ENCODE measurements at places on chromosomes 4 and X.
A peak's percentile ranks its signal among the peaks of the same experiment; 100 is the strongest.

DNA sequence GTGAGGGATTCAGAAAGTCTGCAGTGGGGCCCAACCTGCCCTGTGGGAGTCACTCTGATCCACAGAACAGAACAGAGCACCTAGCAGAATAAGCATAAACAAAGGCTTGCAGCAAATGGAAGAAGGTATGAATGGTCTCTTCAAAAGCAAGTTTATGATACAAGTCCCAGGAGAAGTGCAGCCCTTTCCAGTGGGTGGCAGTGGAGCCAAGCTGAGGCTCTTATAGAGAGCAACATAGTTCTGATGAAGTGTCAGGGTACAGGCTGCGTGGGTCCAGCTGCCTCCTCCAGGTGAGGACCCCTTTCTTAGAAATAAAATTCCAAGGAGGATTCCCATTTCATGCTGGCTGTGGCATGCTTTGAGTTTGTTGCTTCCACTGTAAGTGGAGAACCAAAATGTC is 88.8 kb upstream of the PAK3 start:
- H3K27ac ChIP-seq, result no peak overlapping the region
- no peak overlapping the region for H3K4me3 ChIP-seq
- no peaks in the 10 kb centered on the region for H3K27me3 ChIP-seq
- no peaks in the 10 kb centered on the region for H3K36me3 ChIP-seq
- DNase-seq, result no peak

GRCh38 chr4:102500352-102500695 is 835 bp upstream of the NFKB1 start:
- no peak for DNase-seq
- peaks cover 63% of the 10 kb centered on the region for H3K4me1 ChIP-seq
- no peaks in the 10 kb centered on the region for H3K36me3 ChIP-seq
- H3K4me3 ChIP-seq, result peak overlapping the region; percentile 96

GRCh38 chr4:338759-339097 is 1.1 kb downstream of the ZNF141 start:
- no peak for DNase-seq
- H3K4me3 ChIP-seq, result peak overlapping the region; percentile 98
- H3K27me3 ChIP-seq, result no peaks in the 10 kb centered on the region
- peaks cover 36% of the 10 kb centered on the region for H3K4me1 ChIP-seq
- no peak overlapping the region for H3K27ac ChIP-seq

DNA sequence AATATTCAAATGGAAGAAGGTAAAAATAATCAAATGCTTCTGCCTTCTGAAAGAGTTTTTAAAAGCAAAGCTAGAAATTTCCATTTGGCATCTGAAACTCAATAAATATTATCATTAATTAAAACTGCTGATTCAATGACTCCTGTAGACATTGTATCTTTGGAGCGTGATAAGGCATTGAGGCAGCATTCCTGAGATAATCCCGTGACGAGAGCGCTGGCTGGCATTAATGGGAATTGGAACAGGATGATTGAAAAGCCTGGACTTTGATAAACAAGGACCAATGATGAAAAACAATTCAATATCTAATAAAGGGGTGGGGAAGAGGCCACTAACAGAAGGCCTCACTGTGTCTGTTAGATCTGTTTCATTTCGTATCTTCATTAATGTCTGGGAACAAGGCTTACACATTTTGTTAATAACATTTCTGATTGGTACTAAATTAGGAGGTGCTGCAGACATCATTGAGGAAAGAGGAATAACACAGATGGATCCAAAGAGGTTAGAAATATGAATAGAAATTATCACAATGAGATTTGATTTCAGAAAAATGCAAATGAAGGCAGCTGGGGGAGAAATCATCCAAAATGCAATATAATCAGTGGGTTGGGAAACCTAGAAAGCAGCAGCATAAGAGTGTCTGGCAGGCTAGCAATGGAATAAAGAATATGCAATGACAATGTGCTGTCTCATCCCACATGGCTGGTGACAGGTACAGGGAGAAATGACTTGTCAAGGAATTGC is 102.3 kb downstream of the SCD5 start:
- no peaks in the 10 kb centered on the region for H3K36me3 ChIP-seq
- no peaks in the 10 kb centered on the region for H3K27me3 ChIP-seq
- no peak overlapping the region for H3K4me3 ChIP-seq
- H3K4me1 ChIP-seq, result no peaks in the 10 kb centered on the region
- no peak for DNase-seq

- H3K4me3 ChIP-seq, result no peak overlapping the region
- H3K4me1 ChIP-seq, result no peaks in the 10 kb centered on the region
- H3K27ac ChIP-seq, result no peak overlapping the region
- no peaks in the 10 kb centered on the region for H3K36me3 ChIP-seq
- no peak for DNase-seq
Measured at GRCh38 chrX:88903989-88904718, 157.1 kb downstream of the CPXCR1 start.

GRCh38 chr4:43275779-43276178 is 383.3 kb downstream of the GRXCR1 start:
- no peaks in the 10 kb centered on the region for H3K4me1 ChIP-seq
- no peak for DNase-seq
- H3K36me3 ChIP-seq, result no peaks in the 10 kb centered on the region
- no peak overlapping the region for H3K4me3 ChIP-seq
- no peak overlapping the region for H3K27ac ChIP-seq
- H3K27me3 ChIP-seq, result no peaks in the 10 kb centered on the region

DNA sequence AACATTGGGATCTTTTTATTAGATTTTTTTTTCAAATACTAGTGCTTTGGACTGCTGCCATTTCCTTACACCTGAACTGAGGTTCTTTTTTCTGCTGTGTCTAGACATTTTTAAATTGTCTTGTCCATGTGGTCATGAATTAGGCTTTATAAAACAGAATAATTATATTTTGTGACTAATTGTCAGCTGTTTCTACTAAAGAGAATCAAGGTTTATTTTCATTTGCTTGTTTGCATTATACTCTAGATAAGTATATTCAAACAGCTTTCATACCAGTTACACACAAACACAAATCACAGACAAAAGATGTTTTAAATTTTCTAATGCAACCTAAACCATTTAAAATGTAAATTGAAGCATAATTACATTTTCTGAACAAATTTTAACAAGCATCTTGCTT is 194.7 kb downstream of the GALNTL6 start:
- no peak for DNase-seq
- no peaks in the 10 kb centered on the region for H3K27me3 ChIP-seq
- no peaks in the 10 kb centered on the region for H3K4me1 ChIP-seq

- DNase-seq, result no peak
- H3K27me3 ChIP-seq, result no peaks in the 10 kb centered on the region
- H3K36me3 ChIP-seq, result no peaks in the 10 kb centered on the region
- no peak overlapping the region for H3K4me3 ChIP-seq
Measured at GRCh38 chr4:83677656-83678055, 141.7 kb downstream of the GPAT3 start.

GRCh38 chr4:87419578-87420249 is 2.7 kb upstream of the NUDT9 start:
- no peak overlapping the region for H3K4me3 ChIP-seq
- H3K27ac ChIP-seq, result no peak overlapping the region
- H3K36me3 ChIP-seq, result no peaks in the 10 kb centered on the region
- H3K27me3 ChIP-seq, result no peaks in the 10 kb centered on the region
- peaks cover 15% of the 10 kb centered on the region for H3K4me1 ChIP-seq

GRCh38 chrX:31099536-31100090 is 27.8 kb upstream of the FTHL17 start:
- DNase-seq, result no peak
- H3K27me3 ChIP-seq, result no peaks in the 10 kb centered on the region
- no peak overlapping the region for H3K27ac ChIP-seq
- H3K4me1 ChIP-seq, result no peaks in the 10 kb centered on the region
- no peak overlapping the region for H3K4me3 ChIP-seq

- no peak overlapping the region for H3K27ac ChIP-seq
- H3K36me3 ChIP-seq, result no peaks in the 10 kb centered on the region
- H3K4me3 ChIP-seq, result no peak overlapping the region
- no peaks in the 10 kb centered on the region for H3K27me3 ChIP-seq
- H3K4me1 ChIP-seq, result no peaks in the 10 kb centered on the region
- no peak for DNase-seq
Measured at GRCh38 chr4:141560056-141560455, 76.3 kb upstream of the IL15 start.

DNA sequence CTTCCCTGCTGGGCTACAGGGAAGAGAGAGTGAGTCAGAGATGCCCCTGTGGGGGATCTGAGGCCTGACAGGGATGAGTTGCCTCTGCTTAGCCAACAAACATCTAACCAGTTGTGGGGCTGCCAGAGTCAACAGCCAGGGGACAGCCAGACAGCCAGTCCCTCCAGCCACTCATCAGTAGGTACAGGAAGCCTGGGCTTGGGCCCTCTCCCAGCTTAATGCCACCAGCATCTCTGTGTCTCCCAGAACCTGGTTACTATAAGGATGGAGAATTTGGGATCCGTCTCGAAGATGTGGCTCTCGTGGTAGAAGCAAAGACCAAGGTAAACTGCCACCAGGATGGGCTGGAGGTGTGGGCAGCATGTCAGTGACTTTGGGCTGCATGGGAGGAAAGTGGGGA is 17.3 kb upstream of the SASH3 start:
- H3K36me3 ChIP-seq, result no peaks in the 10 kb centered on the region
- DNase-seq, result no peak
- no peaks in the 10 kb centered on the region for H3K4me1 ChIP-seq
- H3K4me3 ChIP-seq, result no peak overlapping the region

GRCh38 chrX:49174723-49175122 is 3.0 kb downstream of the PLP2 start:
- no peak overlapping the region for H3K4me3 ChIP-seq
- H3K27ac ChIP-seq, result peak overlapping the region; percentile 96
- H3K27me3 ChIP-seq, result no peaks in the 10 kb centered on the region
- H3K4me1 ChIP-seq, result no peaks in the 10 kb centered on the region

- H3K27me3 ChIP-seq, result peaks cover 26% of the 10 kb centered on the region
- H3K36me3 ChIP-seq, result no peaks in the 10 kb centered on the region
- peaks cover 23% of the 10 kb centered on the region for H3K4me1 ChIP-seq
- peak overlapping the region; percentile 88 for H3K27ac ChIP-seq
- peak overlapping the region; percentile 79 for H3K4me3 ChIP-seq
- DNase-seq, result peak; percentile 5
Measured at GRCh38 chr4:54233277-54233696, 4.2 kb downstream of the PDGFRA start.

DNA sequence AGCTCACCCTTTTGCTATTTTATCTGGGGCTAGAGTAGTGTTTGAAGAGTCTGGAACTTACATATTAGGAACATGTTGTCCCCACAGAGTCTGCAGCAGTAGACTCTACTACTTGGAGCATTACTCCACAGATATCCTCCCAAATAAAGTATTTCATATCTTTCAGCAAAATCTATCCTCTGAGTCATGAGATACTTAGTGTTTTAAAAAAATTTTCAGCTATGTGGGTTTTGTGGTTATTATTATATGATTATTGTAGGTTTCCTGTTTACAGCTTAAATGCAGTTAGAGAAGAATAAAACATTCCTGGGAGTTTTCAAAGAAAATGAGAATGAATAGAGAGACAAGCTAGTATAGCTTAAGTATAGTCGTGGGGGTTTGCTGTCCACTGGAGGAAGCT is 30.9 kb downstream of the PAGE2 start:
- H3K4me3 ChIP-seq, result no peak overlapping the region
- no peaks in the 10 kb centered on the region for H3K4me1 ChIP-seq
- DNase-seq, result no peak
- H3K27me3 ChIP-seq, result no peaks in the 10 kb centered on the region
- H3K27ac ChIP-seq, result no peak overlapping the region

DNA sequence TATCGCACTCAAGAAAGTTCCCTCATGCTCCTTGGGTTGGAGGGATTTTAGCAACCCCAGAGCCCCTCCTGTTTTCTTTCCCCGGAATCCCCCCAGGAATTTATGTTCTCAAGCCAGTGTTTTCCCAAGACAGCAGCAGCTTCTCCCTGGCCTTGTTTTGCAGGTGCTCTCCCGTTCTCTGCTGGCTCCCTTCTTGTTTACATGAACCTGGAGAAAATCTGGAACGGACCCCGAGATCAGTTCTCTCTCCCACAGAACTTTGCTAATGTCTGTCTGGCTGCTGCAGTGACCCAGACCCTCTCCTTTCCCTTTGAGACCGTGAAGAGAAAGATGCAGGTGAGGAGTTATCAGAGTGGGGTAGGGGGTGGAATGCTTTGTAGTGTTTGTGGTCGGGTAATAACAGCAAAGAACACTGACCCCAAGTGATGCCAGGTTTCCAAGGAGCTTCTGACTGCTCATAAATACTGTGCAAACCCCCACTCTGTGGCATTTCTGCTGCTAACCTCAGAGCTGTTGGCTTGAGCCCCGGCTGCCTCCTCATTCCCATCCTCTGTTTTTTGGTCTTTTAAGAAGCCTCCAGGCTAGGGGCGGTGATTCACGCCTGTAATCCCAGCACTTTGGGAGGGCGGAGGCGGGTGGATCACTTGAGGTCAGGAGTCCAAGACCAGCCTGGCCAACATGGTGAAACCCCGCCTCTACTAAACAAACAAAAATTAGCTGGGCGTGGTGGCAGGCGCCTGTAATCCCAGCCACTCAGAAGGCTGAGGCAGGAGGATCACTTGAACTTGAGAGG is 11.1 kb downstream of the SLC25A43 start:
- peak; percentile 3 for DNase-seq
- peaks cover 4% of the 10 kb centered on the region for H3K4me1 ChIP-seq
- no peak overlapping the region for H3K4me3 ChIP-seq
- no peaks in the 10 kb centered on the region for H3K27me3 ChIP-seq
- no peaks in the 10 kb centered on the region for H3K36me3 ChIP-seq

DNA sequence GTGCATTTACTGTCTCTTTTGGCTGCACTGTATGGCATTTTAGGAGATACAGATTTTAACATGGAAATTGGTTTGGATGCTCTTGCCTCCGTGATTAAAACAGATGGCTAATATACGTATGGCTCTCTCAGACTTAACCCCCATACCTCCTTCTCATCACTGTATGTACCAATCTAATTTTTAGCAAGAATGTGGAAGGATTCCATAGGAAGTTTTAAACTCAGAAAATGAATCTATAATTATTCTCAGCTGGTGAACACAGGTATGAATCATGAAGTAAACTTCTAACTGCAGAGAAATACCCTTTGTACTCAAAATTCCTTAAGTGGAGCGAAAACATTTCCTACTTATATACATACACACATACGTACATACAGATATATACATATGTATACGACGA is 210.5 kb upstream of the NEIL3 start:
- no peak for DNase-seq
- H3K27ac ChIP-seq, result no peak overlapping the region
- no peaks in the 10 kb centered on the region for H3K4me1 ChIP-seq
- H3K4me3 ChIP-seq, result no peak overlapping the region

GRCh38 chrX:10157543-10157942 is 768 bp downstream of the CLCN4 start:
- H3K36me3 ChIP-seq, result no peaks in the 10 kb centered on the region
- no peaks in the 10 kb centered on the region for H3K4me1 ChIP-seq
- DNase-seq, result no peak
- no peaks in the 10 kb centered on the region for H3K27me3 ChIP-seq
- no peak overlapping the region for H3K27ac ChIP-seq

DNA sequence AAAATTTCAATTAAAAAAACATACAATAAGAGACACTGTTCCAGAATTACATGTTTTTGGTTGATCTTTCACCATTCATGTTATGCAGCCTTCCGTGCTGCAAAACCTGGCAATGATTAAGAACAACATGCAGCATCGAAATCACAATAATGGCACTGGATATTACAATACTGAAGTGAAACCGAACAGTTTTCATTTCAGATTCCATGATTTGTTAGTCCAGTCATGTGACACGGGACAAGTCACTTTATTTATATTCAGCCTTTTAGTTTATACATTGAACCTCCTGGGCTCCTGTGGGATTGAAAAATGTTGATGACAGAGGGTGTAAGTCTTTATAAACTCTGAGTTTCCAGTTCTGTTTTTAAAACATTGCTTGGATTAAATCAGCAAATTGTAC is 142.5 kb upstream of the TTC29 start:
- no peaks in the 10 kb centered on the region for H3K36me3 ChIP-seq
- DNase-seq, result no peak
- no peaks in the 10 kb centered on the region for H3K27me3 ChIP-seq
- H3K27ac ChIP-seq, result no peak overlapping the region
- no peaks in the 10 kb centered on the region for H3K4me1 ChIP-seq
